Stimulated activated CD4-positive, alpha-beta T cell treated with anti-CD3 and anti-CD28 coated beads, Interleukin-4, amount 100 ng/mL, for 1 hour (primary cell): ENCODE measurements at places on chromosomes 7 and 10.
A peak's percentile ranks its signal among the peaks of the same experiment; 100 is the strongest.

GRCh38 chr7:17939211-17939605 lies 1.1 kb downstream of the SNX13 start:
- no peak for DNase-seq

GRCh38 chr7:83153419-83153818 lies 9.3 kb downstream of the PCLO start:
- DNase-seq, result no peak

DNA sequence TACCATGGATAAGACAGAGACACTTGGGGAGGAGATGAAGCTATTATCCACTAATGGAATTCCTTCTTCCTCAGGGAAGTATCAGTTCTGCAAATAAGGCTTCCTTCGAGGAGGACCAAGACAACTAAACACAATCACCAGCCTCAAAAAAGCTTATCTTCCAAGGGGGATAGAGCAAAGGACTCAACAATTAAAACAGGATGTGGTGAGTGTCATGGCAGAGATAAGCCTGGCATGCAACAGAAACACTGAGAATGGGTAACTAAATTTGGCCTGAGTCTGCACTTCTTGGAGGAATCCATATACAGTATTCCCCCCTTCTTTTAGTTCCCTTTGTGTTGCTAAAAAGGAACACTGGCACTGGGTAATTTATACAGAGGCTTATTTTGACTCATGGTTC lies 1285.2 kb downstream of the GATA3 start:
- no peak for DNase-seq

DNA sequence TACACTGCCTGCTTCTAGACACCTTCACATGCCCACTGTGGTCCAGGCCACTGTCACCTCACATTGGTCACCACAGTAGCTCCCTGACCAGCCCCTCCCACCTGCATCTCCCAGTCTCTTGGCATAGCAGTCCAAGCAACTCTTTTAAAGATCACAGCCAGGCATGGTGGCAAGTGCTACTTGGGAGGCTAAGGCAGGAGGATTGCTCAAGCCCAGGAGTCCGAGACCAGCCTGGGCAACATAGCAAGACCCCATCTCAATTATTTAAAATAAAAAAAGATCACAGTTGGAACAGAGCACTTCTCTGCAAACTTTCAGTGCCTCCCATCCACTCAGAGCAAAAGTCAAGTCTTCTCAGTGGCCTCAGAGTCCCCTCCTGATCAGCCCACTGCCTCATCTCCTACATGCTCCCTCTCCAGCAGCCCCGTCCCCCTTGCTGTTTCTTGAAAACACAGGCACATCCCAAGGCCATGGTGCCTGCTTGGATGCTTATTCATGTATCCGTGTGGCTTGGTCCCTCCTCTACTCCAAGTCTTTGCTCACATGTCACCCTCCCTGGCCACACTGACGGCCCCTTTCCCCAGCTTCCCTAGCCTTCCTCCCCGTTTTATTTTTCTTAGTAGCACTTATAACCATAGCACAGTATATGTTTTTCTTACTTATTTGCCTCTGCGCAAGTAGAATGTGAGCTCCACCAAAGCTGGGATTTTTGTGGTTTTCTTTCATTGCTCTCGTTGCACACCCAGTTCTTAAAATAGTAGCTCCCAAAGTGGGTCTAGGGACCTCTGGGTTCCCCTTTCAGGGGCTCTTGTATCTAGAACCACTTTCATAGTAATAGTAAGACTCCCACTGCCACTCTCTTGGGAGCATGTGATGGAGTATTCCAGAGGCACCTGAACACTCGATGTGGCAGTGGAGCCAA lies 19.5 kb downstream of the TSPAN15 start:
- no peak for DNase-seq

- DNase-seq, result peak; percentile 37
These were observed 655 bp downstream of the PTPRE start for GRCh38 chr10:127907411-127908105.

DNA sequence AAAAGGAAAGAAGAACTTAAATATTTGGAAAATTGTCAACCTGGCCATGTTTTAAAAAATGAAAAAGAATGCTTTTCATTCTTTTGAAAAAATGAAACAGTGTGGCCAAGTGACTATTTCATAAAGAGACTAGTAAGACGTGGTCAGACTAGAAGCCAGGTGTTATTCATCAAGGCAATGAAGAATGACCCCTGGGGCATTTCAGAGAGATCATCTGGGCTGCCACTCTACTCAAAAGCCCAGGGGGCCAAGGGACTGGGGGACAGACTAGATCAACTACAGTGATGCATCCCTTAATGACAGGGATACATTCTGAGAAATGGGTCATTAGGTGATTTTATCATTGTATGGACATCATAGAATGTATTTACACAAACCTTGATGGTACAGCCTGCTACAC lies 199.4 kb downstream of the STK31 start:
- no peak for DNase-seq

GRCh38 chr7:24769014-24769830 lies 12.0 kb upstream of the GSDME start:
- DNase-seq, result no peak

DNA sequence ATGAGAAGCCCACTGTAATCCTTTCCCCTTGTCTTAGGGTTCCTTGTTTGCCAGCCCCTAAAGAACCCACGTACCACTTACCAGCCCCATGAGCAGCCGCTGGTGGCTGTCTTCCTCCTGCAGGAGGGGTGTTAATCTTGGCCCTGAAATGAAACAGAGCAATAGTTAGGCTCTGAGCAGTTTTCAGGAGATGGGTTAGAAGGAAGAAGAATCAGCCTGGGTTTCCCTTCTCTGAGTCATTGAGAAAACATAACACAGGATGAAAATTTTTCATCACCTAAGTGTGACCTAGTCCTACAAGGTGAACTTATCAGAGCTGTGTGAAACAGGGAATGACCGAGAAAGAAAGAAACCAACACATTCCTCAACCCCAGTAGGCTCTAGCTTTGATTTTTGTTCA lies 90.0 kb downstream of the GSAP start:
- no peak for DNase-seq

- DNase-seq, result no peak
These were observed 58.5 kb downstream of the MICU1 start for GRCh38 chr10:72567421-72567820.

- DNase-seq, result no peak
These were observed 205.3 kb downstream of the CHCHD3 start for GRCh38 chr7:132876576-132876975.

- no peak for DNase-seq
These were observed 139.4 kb downstream of the MAD1L1 start for GRCh38 chr7:2093215-2093842.

GRCh38 chr10:31010062-31010461 lies 21.6 kb downstream of the ZNF438 start:
- no peak for DNase-seq

GRCh38 chr7:76430836-76431235 lies 6.1 kb downstream of the ZP3 start:
- no peak for DNase-seq

GRCh38 chr7:18975689-18976280 lies 141.7 kb downstream of the TWIST1 start:
- DNase-seq, result no peak

DNA sequence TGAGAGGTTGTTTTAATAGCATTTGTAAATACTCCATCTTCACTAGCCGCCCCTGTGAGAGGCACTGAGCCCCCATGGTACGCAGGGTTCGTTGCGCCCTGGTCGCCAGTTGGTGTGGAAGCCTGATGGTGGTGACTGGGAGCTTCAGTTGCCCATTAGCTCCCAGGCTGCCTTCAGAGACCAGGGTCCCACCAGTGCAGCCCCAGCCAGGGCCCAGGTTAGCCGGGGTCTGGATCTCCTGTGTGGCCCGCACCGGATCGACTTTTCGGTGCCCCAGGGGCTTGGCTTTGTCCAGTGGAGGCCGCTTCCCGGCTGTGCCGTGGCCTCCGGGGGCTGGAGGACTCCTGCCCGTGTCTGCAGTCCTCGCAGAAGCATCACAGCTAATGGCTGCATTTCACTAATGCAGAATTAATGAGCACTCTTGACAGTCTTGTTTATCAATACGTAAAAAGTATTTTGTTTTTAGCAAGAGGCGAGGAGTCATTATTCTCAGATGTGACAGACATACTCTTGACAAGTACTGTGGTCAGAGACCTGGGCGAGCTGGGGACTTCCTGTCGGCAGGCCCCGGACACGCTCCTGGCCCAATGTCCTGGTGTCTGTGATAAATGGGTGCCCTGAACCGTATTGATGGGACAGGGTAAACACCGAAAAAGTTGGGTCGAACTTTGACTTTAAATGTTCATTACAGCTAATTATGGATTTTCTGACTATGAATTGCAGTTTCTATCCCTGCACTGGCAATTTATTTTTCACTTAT lies 99.8 kb downstream of the NKX6-2 start:
- no peak for DNase-seq

DNA sequence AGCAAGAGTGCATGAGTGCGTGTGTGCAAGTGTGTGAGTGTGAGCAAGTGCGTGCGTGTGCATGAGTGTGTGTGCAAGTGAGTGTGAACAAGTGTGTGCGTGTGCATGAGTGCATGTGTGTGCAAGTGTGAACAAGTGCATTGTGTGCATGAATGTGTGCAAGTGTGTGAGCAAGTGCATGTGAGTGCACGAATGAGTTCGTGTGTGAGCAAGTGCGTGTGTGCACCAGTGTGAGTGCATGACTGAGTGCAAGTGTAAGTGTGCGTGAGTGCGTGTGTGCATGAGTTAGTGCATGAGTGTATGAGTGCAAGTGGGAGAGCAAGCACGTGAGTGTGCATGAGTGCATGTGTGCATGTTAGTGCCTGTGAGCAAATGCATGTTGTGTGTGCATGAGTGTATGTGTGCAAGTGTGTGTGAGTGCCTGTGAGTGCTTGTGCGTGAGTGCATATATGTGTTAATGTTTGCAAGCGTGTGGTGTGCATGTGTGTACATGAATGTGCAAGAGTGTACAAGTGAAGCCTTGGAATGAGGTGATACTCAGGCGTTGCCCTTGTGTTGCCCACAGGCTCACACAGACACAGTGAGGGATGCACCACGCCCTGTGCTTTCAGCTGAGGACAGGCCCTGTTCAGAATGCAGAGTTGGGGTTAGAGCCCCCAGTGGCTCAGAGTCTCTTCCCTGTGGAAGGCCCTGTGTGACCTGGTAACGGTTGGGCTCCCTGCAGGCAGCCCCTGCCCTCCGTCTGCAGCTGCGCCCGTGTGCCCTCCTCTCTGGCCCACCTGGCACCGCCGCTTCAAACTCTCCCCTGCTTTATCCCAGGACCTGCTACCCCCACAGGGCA lies 97.1 kb downstream of the NKX6-2 start:
- DNase-seq, result no peak

DNA sequence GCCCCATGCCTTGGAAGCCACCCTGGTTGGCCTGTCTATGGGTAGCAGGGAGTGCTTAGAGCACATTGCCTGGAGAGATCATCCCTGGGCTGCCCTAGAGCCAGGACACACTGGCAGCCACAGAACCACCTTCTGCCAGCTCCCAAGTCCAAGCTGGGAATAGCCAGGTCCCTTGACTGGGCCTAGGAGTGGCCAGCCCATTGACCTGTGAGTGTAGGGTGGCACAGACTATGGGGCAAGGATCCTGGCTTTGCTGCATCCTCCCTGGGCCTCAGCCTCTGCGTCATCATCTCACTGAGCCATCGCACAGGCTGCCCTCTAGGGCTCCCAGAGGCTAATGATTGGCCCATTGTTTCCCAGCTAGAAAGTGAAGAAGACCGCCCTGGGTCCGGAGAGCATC lies 7.0 kb downstream of the AQP1 start:
- DNase-seq, result no peak

DNA sequence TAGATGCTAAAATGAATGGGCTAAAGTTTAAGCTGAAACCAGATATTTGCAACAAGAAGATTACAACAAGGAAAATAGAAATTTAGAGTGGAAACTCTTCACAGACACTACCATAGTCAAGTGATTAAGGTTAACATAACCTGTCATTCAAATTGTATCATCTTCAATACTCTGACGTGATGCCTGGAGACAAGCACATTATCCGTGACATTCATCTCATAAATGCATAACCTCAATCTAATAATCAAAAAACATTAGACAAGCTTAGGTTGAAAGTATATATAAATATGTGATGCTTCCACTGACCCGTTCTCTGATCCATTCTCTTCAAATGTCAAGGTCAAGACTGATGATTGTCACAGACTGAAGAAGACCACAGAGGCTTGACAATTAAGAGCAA lies 263.8 kb upstream of the MEOX2 start:
- no peak for DNase-seq

- DNase-seq, result no peak
These were observed 5.4 kb downstream of the PLAC9 start for GRCh38 chr10:80137920-80138319.

DNA sequence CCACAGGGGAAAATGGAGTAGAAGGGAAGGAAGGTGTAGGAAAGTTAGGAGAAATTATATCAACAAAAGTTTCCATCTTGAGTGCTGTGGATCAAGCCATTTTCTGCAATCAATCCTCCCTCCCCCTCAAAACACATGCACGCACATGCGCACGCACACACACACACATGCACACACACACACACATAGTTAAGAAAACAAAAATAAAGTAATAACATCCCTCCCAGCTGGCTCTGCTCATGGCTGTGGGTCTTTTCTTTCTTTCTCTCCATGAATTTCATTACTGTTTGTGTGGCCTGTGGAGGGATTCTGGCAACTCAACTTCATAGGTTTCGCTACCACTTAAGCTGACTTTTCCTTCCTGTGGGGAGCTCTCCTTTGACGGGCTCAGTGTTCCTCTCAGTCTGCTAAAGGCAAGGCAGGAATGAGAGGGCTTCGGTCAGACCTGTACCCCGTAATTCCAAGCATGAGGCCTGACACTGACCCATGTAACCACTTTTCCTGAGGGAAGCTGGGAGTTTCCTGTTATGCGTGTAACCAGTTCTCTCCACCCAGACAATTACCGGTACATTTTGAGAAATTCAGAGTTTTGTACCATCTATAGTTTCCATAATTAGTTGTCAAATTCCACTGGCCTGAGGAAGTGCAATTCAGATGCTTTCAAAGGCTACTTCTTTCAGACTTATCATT lies 79.8 kb downstream of the ZNF92 start:
- DNase-seq, result no peak

DNA sequence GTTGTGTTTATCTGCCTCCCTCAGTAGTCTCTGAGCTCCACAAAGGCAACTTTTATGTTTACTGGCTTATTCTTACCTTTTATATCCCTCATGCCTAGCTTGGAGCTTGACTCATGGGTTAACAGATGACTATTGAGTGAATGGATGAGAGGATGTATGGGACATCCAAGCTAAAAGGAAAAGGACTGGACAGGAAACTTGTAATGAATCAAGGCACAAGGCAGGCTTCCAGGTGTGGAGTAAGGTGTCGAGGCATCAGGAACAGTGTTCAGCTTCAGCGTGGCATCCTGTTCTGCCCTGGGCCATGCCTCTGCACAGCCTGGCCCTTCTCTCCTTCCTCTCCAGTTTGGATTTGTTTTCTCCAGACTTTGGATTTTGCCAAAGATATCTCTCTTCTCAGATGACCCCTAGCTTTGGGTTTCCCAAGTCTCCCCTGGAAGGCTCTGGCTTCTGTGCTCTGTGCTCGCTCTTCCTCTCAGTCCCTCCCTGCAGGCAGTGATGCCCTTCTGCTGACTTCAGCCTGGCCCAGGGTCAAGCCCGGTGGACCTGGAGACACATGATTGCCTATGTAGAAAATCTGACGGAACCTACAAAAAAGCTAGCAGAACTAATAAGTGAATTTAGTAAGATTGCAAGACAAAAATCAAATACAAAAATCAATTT lies 367.3 kb downstream of the CXCL12 start:
- DNase-seq, result no peak

GRCh38 chr7:99579956-99580777 lies 17.9 kb upstream of the TMEM225B start:
- peak; percentile 68 for DNase-seq
